ENCODE measurements at places on chromosomes 1 and 21. TPM values are rescaled to one million over a fixed set of nuclear protein-coding genes. Genes with fewer than 3 reads are reported as not detected.

GRCh38 chr1:205137901-205138300, 16.1 kb upstream of the RBBP5 start:
- DNase-seq: no peak

- no peak for DNase-seq
Measured at GRCh38 chr1:61116421-61116820, 34.1 kb downstream of the NFIA start.

- DNase-seq: no peak
Measured at GRCh38 chr1:246708166-246708565, 16.0 kb upstream of the SCCPDH start.

Gene GJB5
- not detected for total RNA-seq

Gene ALPL
- total RNA-seq: 5.3 TPM
